ENCODE measurements at places on chromosomes 6 and 20. TPM values are rescaled to one million over a fixed set of nuclear protein-coding genes. Genes with fewer than 3 reads are reported as not detected.

RWDD1 gene
- 83.3 TPM for polyA plus RNA-seq

KIF25 gene
- polyA plus RNA-seq = not detected

LTB gene
- polyA plus RNA-seq = not detected

NUP43 gene
- polyA plus RNA-seq = 20.9 TPM

SSTR4 gene
- polyA plus RNA-seq = not detected

GJA10 gene
- not detected for polyA plus RNA-seq

IRF4 gene
- polyA plus RNA-seq = not detected

C6orf132 gene
- not detected for polyA plus RNA-seq

OPRL1 gene
- 18.4 TPM for polyA plus RNA-seq

TCP11 gene
- not detected for polyA plus RNA-seq

CABLES2 gene
- polyA plus RNA-seq = 8.3 TPM

HTR1B gene
- polyA plus RNA-seq = 0.58 TPM

RNF182 gene
- 8.0 TPM for polyA plus RNA-seq

SAPCD1 gene
- 1.3 TPM for polyA plus RNA-seq

Measured in neural cell (in vitro differentiated cells).